ENCODE measurements at places on chromosomes 3 and 15. TPM values are rescaled to one million over a fixed set of nuclear protein-coding genes. Genes with fewer than 3 reads are reported as not detected.

The STRC gene
- 0.74 TPM for total RNA-seq

- H3K36me3 ChIP-seq, result peaks cover 10% of the 10 kb centered on the region
- peaks cover 27% of the 10 kb centered on the region for H3K4me1 ChIP-seq
- DNase-seq, result peak; percentile 91
- H3K4me3 ChIP-seq, result no peak overlapping the region
These were observed 49.7 kb upstream of the MYZAP start for GRCh38 chr15:57541805-57542504.

The GOLGA8T gene
- total RNA-seq, result 1.5 TPM

DNA sequence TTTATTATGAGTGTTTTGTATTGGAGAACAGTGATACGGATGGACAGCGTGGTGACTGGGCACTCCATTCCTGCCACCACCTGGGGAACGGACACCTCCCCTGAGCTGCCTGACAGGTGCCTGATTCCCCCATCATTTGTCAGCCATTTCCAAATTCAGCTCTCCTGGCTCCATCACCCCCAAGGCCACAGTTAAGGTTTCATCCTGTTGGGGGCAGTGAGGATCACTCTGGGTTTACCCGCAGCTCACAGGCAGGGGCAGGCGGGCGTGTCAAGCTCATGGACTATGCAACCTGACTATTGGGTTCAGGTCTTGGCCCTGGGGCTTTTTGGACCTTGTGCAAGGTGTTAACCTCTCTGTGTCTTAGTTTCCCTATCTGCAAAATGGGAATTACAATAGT lies 76.3 kb downstream of the RAB11A start:
- DNase-seq, result no peak
- H3K36me3 ChIP-seq, result no peaks in the 10 kb centered on the region
- H3K27me3 ChIP-seq, result no peaks in the 10 kb centered on the region
- H3K4me1 ChIP-seq, result no peaks in the 10 kb centered on the region
- no peak overlapping the region for H3K4me3 ChIP-seq

- H3K4me3 ChIP-seq, result no peak overlapping the region
- no peak overlapping the region for H3K27ac ChIP-seq
- H3K36me3 ChIP-seq, result no peaks in the 10 kb centered on the region
- no peaks in the 10 kb centered on the region for H3K4me1 ChIP-seq
These were observed 6.6 kb upstream of the TEX9 start for GRCh38 chr15:56358604-56359003.

GRCh38 chr3:185081521-185081920 lies 71.3 kb downstream of the C3orf70 start:
- H3K36me3 ChIP-seq, result no peaks in the 10 kb centered on the region
- no peaks in the 10 kb centered on the region for H3K27me3 ChIP-seq
- H3K4me3 ChIP-seq, result no peak overlapping the region
- DNase-seq, result no peak
- no peaks in the 10 kb centered on the region for H3K4me1 ChIP-seq

DNA sequence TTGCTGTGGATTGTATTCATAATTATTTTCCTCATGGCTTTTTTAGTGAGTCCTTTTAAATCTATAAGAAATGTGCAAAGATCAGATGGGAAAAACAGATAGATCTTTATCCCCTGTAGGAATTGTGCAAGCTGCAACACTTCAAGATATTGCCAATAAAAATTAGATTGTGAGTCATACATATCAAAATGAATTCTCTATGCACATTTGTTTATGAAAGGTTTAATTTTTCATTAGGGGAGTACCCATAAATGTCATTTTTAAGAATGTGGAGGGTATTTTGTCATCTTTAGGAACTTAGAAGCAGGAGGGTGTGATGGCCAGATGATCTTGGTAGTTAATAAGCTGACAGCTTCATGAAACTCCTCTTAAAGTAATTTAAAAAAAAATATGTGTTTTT lies 2.9 kb downstream of the PIAS1 start:
- H3K4me3 ChIP-seq, result peak overlapping the region; percentile 86
- H3K36me3 ChIP-seq, result no peaks in the 10 kb centered on the region
- H3K27me3 ChIP-seq, result no peaks in the 10 kb centered on the region
- DNase-seq, result no peak

DNA sequence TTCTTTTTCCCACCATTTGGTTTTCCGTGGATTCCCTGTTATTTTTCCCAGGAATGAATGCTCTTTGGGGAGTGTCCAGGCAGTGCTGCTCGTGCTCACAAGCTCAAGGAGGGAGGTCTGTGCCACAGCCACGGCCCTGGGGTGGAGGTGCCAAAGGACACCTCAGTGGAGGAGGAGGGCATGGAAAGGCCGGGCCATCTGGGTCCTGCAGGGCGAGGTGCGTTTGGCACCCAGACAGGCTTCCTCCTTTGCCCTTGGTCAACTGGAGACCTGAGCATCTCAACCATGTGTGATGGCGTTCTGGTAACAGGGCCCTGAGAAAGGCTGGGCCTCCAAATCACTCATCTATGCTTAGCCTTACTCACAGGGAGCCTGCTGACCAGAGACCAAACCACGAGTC lies 25.4 kb downstream of the KY start:
- H3K27ac ChIP-seq, result no peak overlapping the region
- no peak overlapping the region for H3K4me3 ChIP-seq
- no peaks in the 10 kb centered on the region for H3K27me3 ChIP-seq
- no peaks in the 10 kb centered on the region for H3K4me1 ChIP-seq
- DNase-seq, result peak; percentile 49
- no peaks in the 10 kb centered on the region for H3K36me3 ChIP-seq

The GOLGA8J gene
- not detected for total RNA-seq

GRCh38 chr15:37134699-37135131 lies 34.4 kb upstream of the MEIS2 start:
- no peaks in the 10 kb centered on the region for H3K27me3 ChIP-seq
- no peaks in the 10 kb centered on the region for H3K4me1 ChIP-seq
- no peak overlapping the region for H3K27ac ChIP-seq
- no peaks in the 10 kb centered on the region for H3K36me3 ChIP-seq
- DNase-seq, result no peak

DNA sequence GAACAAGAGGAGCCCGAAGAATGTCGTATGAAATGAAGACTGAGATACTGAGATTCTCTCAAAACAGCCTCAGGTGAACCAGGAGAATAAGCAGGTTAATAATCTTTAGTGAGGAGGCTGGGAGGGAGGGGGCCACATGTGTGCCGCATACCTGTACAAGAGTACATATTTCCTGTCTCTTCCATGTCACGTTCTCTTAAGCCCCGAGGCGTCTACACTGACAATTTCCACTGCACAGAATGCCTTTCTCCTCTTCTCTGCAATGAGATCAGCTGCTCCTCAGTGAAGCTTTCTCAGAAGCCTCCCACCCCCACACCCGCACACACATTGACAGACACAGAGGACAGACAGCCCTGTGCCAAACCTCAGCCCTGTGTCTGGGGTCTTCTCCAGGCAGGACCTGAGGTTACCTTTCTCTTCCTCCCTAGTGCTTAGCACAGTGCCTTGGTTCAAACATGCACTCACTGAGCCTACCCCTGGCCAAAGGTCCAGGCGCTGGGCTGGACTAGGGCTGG lies 55.4 kb downstream of the PDZRN3 start:
- H3K27me3 ChIP-seq, result no peaks in the 10 kb centered on the region
- DNase-seq, result no peak
- H3K27ac ChIP-seq, result no peak overlapping the region
- H3K4me3 ChIP-seq, result no peak overlapping the region

The RBP2 gene
- total RNA-seq, result not detected

DNA sequence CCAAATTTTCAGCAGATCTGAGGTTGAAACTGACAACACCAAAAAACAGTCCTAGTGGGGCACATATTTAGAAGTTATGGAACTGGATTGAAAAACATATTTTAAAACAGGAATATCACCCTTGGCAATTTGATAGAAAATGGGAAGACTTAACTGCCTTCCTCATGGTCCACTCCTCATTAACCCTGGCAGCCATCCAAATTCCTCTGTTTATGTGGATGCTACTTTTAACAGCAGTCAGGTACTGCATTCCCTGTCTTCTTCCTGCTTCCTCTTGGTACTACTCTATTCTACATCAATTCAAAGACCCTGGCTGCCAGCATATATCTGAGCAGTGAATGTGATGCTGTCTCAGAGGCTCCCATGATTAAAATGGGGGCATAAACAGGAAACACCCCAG lies 54.3 kb downstream of the PDE8A start:
- H3K36me3 ChIP-seq, result no peaks in the 10 kb centered on the region
- no peak for DNase-seq
- H3K4me3 ChIP-seq, result no peak overlapping the region
- no peaks in the 10 kb centered on the region for H3K27me3 ChIP-seq
- peaks cover 32% of the 10 kb centered on the region for H3K4me1 ChIP-seq

GRCh38 chr15:90351479-90352106 lies 491 bp upstream of the ZNF774 start:
- no peak for DNase-seq
- peaks cover 14% of the 10 kb centered on the region for H3K4me1 ChIP-seq
- no peak overlapping the region for H3K27ac ChIP-seq
- no peaks in the 10 kb centered on the region for H3K36me3 ChIP-seq
- peak overlapping the region; percentile 77 for H3K4me3 ChIP-seq

The PLA2G4E gene
- total RNA-seq, result 8.8 TPM

DNA sequence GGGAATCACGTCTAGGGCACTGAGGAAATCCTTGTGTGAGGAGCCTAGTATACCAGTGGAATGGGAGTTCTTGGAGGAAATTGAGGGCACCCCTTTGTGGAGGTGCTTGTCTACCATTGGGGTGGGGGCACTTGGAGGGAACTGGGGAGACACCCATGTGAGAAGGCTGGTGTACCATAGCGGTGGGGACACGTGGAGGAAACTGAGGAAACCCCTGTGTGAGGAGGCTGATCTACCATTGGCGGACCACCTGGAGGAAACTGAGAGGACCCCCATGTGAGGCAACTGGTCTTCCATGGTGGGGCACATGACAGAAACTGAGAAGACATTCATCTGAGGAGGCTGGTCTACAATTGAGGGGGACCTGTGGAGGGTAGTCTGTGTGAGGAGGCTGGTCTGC lies 164.5 kb downstream of the FBLN2 start:
- no peaks in the 10 kb centered on the region for H3K4me1 ChIP-seq
- no peak overlapping the region for H3K4me3 ChIP-seq
- no peak overlapping the region for H3K27ac ChIP-seq

DNA sequence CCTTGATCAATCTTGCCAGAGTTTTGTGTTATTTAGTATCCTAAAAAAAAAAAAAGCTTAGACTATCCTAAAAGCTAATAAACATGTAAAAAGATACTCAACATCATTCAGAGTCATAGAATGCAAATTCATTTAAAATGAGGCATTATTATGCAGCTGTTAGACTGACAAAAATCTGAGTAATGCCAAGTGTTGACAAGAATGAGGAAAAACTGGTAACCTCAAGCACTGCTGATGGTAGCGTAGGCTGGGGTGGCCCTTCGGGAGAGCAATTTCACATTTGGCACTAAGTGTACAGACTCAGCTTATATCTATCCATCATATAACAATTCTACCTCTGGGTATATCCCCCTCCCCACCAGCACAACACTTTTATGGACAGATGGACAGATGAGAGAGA lies 280.4 kb downstream of the RAP2B start:
- no peak for DNase-seq
- no peaks in the 10 kb centered on the region for H3K4me1 ChIP-seq
- H3K27me3 ChIP-seq, result no peaks in the 10 kb centered on the region
- no peak overlapping the region for H3K4me3 ChIP-seq

The CLRN1 gene
- total RNA-seq, result not detected

GRCh38 chr3:187798531-187799530 lies 53.6 kb upstream of the BCL6 start:
- H3K27ac ChIP-seq, result no peak overlapping the region
- H3K27me3 ChIP-seq, result no peaks in the 10 kb centered on the region
- H3K4me1 ChIP-seq, result no peaks in the 10 kb centered on the region
- H3K36me3 ChIP-seq, result no peaks in the 10 kb centered on the region
- no peak overlapping the region for H3K4me3 ChIP-seq

DNA sequence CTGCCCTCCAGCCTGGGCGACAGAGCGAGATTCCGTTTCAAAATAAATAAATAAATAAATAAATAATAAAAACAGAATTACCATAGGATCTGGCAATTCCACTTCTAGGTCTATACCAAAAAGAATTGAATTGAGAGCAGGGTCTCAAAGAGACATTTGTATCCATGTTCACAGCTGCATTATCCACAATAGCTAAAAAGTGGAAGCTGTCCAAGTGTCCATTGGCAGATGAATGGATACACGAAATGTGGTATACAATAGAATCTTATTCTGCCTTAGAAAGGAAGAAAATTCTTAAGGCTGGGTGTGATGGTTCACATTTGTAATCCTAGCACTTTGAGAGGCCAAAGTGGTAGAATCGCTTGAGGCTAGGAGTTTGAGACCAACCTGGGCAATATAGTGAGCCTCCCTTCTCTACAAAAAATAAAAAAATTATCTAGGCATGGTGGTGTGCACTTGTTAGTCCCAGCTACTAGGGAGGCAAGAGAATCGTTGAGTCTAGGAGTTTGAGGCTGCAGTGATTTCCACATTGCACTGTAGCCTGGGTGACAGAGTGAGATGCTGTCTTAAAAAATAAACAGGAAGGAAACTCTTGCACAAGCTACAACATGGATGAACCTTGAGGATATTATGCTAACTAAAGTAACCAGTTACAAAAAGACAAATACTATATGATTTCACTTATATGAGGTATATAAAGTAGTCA lies 24.2 kb downstream of the PFKFB4 start:
- H3K4me1 ChIP-seq, result no peaks in the 10 kb centered on the region
- no peak overlapping the region for H3K4me3 ChIP-seq
- no peak for DNase-seq
- no peak overlapping the region for H3K27ac ChIP-seq
- H3K27me3 ChIP-seq, result no peaks in the 10 kb centered on the region
- no peaks in the 10 kb centered on the region for H3K36me3 ChIP-seq

GRCh38 chr3:160564258-160564911 lies 986 bp downstream of the KPNA4 start:
- H3K4me3 ChIP-seq, result peak overlapping the region; percentile 87
- H3K27me3 ChIP-seq, result no peaks in the 10 kb centered on the region
- H3K27ac ChIP-seq, result peak overlapping the region; percentile 97
- peaks cover 59% of the 10 kb centered on the region for H3K4me1 ChIP-seq
- DNase-seq, result no peak

DNA sequence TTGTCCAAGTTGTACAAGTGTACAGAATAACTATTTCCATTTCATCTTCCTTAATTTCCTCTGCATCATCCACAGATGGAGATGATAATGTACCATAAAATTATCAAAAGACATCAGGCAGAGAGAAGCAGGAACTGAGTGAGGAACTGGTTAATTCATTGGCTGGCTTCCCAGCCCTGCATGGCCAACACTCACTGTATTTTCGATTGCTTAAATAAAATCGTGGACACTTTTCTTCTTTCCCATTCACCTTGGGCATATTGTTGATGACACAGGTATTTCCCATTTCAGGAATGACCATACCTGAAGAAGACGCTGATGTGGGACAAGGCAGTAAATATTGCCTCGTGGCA lies 144.2 kb upstream of the ABHD17C start:
- no peaks in the 10 kb centered on the region for H3K36me3 ChIP-seq
- DNase-seq, result no peak

- H3K27ac ChIP-seq, result no peak overlapping the region
- H3K27me3 ChIP-seq, result no peaks in the 10 kb centered on the region
- DNase-seq, result no peak
- no peaks in the 10 kb centered on the region for H3K36me3 ChIP-seq
These were observed 24.4 kb downstream of the MAP1A start for GRCh38 chr15:43541785-43542184.

The ITPKA gene
- total RNA-seq, result not detected

GRCh38 chr15:73624530-73624929 lies 8.7 kb downstream of the NPTN start:
- H3K4me3 ChIP-seq, result no peak overlapping the region
- no peaks in the 10 kb centered on the region for H3K27me3 ChIP-seq
- DNase-seq, result no peak
- no peak overlapping the region for H3K27ac ChIP-seq
- no peaks in the 10 kb centered on the region for H3K36me3 ChIP-seq

All from vagina (tissue), 2 donors.